ENCODE measurements at places on chromosomes 3 and 15.
A peak's percentile ranks its signal among the peaks of the same experiment; 100 is the strongest.

- no peak for DNase-seq
Measured at GRCh38 chr15:69538379-69538778, 85.8 kb downstream of the RPLP1 start.

DNA sequence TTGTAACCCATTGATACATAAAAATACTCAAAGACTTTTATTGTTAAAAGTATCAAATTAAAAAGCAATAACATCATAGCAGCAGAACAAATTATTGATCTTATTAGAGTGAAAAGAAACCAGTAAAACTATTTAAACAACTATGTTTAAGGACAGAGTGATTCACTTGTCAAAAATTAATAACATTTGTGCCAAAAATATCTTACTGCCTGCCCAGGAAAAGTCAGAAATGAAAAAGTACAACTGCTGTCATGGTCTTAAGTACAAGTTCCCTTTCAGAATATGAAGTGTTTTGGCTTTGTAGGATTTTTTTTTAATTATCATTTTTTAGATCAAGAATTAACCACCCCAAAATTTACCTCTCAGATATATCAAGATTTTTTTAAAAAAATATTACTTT lies 3.4 kb downstream of the IFT57 start:
- no peak for DNase-seq

DNA sequence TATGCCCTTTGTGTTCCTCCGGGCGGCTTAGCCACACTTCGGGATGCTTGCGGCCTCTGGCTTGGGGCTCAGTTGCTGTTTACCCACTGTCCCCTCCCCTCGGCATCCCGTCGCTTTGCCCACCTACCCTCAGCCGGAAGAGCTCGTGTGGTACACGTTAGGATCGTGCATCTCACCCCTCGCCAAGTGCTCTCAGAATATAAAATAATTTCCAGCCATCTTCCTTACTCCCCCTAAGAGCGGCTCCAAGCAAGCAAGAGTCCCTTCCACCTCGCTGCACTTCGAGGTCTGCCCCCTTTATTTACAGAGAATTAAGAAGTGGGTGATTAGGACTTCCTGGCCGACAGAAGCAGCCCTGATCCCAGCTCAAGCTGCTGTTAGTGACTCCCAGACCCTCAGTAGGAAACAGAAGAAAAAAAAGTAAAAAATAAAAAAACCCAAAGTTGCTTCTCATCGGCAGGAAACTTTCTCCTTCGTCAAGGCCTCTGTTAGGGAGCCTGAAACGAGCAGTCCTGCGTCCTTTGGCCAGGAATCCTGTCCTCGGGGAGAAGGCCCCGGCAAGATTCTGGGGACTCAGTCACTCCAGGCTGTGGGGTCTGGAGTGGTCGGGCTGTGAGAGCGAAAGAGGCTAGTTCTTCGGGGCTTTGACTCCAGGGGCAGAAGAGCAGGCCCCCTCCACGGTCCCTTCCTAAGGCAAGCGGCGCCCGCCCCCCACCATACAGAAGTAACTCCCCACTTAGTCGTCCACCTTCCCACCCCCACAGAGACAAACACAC lies 3.0 kb downstream of the MEIS2 start:
- no peak for DNase-seq

DNA sequence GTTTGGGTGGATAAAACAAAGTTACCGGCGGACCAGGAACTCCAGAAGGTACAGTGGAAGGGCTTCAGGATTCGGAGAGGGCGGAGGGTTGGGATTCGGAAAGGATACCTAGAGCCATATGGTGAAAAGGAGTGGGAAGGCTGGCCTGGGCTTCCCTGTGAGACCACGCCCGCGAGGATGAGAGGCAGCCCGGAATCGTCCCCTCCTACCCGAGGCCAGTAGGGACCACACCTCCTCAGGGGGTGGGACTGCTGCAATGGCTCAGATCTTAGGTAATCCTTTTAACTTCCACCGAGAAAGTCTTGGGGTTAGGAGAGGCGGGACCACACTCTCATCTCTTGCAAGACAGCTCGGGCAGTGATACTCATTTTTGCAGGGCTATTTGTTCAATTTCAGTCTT lies 511.3 kb downstream of the OCA2 start:
- DNase-seq = no peak

DNA sequence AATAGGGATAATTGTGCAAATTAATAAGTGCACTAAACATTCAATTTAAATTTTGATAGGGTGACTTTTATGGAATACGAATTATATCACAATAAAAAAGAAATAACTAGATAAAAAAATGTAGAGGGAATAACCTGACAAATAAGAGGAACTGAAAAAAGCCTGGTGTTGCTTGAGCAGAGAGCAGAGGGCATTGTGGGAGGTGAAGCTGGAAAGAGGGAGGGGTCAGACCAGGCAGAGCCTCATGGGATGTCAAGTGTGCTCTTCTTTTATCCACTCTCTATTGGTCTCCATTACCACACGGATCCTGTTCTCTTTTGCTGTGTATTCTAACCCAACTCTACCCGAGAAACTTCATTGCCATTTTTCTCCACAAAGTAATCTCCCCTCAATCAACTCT lies 264.0 kb upstream of the CRBN start:
- DNase-seq = no peak

GRCh38 chr3:147903026-147903425 lies 493.9 kb downstream of the ZIC1 start:
- DNase-seq = no peak

- DNase-seq = no peak
Measured at GRCh38 chr15:50747523-50747922, 18.0 kb downstream of the SPPL2A start.

GRCh38 chr3:99084826-99085225 lies 183.3 kb upstream of the DCBLD2 start:
- no peak for DNase-seq

DNA sequence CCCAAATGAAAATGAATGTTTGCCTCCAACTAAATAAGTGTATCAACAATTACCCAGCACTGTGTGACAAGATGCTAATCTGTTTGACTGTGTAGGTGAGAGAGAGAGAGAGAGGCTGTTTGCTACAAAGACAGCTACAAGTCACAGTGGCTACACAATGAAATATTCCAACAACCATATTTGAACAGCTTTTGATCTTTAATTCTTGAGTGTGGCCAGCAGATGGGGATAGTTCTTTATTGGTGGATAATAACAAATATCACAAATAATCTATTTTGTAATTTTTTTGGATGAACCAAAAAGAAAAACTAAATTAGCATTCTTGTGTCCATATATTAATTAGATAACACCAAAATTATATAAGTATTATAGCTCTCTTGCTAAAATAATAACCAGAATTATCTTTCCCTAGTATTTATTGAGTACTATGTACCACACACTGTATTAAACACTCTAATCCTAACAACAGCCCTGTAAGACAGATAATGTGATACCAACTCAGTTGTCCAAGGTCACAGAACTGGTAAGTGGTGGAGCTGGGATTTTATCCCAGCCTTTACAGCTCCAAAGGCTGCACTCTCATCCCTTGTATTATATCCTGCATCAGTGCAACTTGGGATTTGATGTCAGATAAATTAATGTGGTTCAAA lies 61.9 kb upstream of the C3orf80 start:
- peak; percentile 46 for DNase-seq

- DNase-seq = no peak
Measured at GRCh38 chr15:73756947-73757513, 3.9 kb upstream of the INSYN1 start.
